ENCODE measurements at places on chromosomes 3 and 15.
A peak's percentile ranks its signal among the peaks of the same experiment; 100 is the strongest.

DNA sequence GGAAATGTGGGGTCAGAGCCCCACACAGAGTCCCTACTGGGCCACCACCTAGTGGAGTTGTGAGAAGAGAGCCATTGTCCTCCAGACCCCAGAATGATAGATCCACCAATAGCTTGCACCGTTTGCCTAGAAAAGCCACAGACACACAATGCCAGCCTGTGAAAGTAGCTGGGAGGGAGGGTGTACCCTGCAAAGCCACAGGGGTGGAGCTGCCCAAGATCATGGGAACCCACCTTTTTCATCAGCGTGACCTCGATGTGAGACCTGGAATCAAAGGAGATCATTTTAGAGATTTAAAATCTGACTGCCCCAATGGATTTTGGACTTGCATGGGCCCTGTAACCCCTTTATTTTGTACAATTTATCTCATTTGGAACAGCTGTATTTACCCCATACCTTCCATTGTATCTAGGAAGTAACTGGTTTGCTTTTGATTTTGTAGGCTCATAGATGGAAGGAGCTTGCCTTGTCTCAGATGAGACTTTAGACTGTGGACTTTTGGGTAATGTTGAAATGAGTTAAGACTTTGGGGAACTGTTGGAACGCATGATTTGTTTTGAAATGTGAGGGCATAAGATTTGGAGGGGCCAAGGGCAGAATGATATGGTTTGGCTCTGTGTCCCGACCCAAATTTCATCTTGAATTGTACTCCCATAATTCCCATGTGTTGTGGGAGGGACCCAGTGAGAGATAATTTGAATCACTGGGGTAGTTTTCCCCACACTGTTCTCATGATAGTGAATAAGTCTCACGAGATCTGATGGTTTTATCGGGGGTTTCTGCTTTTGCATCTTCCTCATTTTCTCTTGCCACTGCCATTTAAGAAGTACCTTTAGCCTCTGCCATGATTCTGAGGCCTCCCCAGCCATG, 49.0 kb downstream of the CD200 start:
- no peak for DNase-seq

DNA sequence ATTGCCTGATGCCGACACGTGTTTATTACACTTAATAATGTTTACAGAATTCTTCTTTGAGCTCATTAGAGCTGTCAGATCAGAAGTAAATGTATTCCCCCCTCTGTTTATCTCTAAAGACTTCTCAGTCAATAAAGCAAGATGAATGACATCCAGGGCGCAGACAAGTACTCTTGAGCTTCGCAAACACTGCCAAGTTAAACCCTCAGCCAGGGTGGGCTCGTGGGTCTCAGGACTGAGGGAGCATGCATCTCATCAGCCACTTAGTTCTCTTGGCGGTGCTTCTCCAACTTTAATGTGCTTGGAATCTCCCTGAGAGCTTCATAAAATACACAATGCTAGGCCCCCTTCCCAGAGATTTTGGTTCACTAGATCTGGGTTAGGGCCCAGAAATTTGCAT, 333.9 kb upstream of the THRB start:
- DNase-seq, result no peak

DNA sequence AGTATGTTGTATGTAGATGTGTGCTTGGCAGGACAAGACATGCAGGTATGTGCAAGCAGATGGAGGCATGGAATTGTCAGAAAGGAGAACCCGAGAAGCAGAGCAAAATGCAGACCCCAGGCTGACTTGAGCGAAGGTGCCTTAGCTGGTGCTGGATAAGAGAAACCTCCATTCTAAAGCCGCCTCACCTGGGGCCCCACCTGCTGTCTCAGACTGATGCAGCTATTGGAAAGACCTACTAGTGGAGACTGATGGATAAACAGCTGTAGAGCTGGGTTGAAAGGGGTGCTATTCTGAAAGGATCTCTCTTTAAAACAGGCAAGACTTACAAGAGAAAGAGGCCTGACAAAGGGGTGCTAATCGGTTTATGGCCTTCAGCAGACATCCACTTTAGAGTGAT, 86.2 kb downstream of the EPHB1 start:
- no peak for DNase-seq

DNA sequence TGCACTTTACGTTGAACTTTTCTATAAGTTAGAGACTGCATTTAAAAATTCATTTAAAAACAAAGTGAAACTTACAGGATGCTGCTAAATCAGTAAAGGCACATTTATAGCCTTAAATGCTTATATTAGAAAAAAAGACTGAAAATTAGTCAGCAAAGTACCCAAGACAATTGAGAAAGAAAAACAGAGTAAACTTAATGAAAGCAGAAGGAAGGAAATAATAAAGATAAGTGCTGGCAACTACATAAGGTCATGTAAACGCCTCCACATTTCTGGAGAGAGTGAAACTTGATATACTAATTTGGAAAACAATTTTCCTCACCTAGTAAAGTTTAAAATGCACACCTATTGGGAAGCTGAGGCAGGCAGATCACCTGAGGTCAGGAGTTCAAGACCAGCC, 58.2 kb upstream of the ACAN start:
- no peak for DNase-seq

- DNase-seq, result no peak
These were observed 150.2 kb downstream of the CHST2 start for GRCh38 chr3:143269741-143270140.

DNA sequence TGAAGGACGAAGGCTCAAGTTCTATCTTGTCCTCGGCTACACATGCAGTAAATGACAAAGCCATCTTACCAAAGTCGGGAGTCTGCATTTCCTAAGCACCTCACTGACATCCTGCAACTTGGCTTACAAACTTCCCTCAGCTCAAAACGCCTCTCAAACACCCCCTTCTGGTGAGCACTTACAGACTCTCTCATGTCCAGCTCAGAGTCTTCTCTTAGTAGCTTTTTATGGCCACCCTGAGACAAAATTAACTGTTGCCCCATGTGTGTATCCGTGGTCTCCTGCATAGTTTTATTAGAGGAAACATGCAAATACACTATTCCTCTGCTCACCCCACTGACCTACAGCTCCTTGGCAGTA, 819.7 kb downstream of the FHIT start:
- DNase-seq, result no peak

DNA sequence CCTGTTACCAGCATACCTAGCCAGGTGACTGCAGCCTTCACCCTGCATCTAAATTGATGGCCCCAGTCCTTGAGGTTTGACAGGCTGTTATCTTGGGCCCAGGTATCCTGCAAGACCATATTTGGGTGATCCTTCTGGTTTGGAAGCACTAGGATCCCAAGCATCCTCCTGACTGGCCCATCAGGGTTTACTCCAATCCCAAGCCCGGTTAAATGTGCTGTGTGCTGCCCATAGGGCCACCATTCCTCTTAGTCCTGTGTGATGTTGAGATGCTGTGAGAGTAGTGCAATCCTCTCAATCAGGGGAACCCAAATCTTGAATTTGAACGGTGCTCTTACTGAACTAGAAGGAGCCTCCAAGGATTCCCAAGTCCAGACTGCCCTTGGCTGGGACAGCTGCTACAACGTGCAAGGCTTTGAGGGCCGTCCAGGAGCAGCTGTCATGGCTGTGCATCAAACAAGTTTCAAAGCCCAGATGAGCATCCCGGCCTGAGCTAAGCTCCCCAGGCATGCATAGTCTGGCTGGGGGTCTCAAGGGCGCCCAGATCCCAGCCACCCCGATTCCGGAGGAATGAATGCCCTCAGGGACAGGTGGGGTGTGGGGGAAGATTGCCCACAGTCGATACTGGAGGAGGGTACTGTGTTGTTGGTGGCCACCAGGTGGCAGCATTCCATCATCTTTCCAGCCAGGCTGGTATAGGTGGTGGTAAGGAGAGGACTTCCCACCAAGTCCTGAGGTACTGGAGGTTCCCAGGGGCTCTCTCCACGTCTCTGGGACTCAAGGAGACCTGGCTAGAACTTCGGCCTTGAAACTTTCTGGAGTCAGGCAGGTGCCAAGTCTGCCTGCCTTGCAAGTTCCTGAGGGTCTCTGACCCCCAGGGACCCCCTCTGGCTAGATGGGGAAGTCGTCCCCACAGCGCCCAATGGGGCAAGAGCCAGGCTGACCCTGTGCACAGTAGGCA, 32.6 kb downstream of the RBM5 start:
- DNase-seq, result peak; percentile 76

GRCh38 chr3:105877336-105877910, 8.6 kb upstream of the CBLB start:
- DNase-seq, result no peak

DNA sequence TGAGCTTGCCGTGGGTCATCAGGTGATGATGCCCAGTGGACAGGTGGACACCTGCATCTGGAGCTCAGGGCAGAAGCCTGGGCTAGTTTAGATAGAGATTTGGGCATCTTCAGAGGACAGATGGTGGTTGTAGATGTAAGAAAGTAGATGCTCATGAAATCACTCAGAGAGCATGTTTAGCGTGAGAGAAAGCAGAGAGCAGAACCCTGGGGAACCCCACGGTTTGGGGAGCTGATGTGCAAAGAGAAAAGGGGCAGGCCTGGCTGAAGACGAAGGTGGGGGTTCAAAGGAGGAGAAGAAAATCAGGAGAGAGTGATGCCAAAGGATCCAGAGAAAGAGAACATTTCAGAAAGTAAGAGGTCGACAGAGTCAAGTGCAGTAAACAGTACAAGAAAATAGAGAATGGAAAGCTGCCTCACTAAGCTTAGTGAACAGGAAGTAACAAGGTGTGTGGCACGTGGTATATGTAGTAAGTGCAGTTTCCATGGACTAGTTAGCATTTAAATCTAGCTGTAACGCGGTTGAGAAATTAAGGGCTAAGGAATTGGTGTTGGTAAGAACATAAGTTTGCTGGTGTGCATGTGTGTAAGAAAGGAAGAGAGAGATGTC, 13.5 kb downstream of the TIGIT start:
- DNase-seq, result no peak

DNA sequence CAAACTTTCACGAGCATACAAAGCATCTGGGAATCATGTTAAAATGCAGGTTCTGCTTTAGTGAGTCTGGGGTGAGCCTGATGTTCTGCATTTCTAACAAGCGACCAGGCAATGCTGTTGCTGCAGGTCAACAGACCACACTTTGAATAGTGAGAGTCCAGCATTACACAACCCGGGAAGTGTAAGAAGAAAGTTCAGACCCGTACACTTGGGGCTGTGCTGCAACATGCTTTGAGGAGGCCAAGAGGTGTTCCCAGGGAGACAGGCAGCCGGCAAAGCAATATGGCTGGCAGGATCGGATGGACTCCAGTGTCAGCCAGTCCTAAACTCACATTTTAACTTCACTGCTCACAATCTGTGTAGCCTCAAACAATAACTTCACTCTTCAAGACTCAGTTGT, 134.2 kb downstream of the LIPC start:
- DNase-seq, result no peak

DNA sequence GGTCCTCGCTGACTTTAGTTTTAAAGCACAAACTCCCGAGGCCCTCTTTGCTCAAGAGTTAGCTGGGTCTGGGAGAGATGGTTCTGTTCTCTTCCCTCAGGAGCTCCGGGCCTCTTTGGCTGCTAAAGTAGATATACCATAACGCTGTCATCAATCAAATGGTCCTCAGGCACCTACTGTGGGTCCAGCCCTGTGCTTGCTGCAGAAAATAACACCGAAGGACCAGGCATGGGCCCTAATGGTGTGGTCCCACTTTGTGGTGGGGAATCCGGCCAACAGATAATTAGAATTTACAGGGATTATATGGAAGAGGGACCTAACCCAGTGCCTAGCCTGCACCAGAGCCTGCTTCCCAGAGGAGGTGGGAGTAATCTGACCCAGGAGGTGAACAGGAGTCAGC, 347.4 kb downstream of the LRTM1 start:
- no peak for DNase-seq

DNA sequence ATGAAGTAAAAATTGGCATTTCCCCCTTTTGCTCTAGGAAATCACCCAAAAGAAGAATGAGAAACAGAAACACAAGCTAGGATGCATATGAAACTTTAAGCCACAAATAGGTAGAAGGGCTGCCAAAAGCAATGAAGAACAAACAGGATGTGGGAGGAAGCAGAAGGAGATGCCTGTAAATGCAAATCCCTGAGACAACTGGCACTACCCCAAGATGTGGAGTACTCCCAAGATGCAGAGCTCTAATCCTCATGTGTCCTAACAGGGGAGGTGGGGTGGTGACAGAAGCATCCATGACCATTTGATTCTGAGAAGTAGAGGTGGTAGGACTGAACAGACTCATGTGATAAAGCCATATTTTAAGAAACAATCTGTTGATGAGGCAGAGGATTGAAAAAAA, 31.9 kb upstream of the ZNF280D start:
- peak; percentile 7 for DNase-seq

DNA sequence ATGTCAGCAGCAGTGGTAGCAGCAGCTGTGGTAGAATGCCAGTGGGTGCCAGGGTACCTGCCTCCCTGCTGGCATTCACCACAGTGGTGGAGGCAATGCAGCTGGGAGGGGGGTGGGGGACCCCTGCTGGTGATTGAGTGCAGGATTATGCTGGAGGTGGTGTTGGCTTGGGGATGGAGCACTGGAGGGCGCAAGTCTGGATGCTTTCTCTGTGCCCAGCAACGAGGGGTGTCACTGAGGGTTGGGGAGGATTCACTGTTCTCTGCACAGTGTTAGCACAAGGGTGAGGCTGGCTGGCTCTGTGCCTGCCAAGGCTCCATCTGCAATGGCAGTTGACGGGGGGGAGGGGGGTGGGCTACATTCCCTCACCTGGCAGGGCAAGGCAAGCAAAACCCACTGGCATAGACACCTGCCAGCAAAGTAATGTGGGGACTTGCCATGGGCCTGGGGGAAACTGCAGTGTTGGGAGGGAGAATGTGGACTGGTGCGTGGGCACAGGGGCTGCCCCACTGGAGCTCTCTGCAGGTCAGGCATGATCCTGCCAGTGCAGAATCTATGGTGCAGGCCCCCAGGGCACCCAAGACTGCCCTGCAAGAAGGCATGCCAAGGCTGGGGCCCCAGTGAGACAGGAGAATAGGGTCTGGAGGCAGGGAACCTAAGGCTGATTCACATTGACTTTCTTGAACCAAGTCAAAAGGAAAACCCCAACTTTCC, 64.3 kb downstream of the MINDY4B start:
- no peak for DNase-seq

DNA sequence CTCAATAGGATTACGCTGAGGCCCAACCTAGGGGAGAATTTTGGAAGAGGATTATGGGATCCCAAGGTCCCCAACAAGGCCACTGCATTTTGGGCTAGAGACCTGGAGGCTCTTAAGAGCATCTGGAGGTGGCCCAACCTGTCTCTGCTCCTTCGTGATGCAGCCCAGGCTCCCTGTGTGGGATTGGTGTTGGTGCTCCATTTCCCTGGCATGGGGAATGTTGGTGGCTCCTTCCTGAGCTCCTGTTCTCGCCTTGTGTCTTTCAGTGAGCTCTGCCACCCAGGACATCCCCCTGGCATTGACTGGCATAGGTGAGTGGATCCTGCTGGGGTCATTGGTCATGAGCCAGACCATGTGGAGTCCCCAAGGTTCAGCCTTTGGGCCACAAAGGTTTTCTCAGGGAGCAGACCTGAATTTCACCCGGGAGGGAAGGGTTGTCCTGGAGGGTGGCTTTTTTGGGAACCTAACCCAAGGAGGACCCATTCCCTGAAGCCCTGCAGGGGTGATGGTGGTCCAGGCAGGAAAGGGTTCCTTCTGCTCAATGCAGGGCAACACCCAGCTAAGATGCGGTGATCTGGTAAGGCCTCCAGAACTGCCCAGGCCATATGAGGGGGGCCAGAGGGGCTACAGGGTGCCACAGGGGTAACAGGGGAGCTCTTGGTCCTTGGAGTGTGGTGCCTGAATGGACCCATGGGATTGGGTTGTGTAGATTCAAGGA, 202.5 kb downstream of the UBE3A start:
- DNase-seq, result no peak

GRCh38 chr15:92800013-92800412, 100.1 kb upstream of the CHD2 start:
- DNase-seq, result no peak

Data from activated CD4-positive, alpha-beta T cell treated with anti-CD3 and anti-CD28 coated beads, Interleukin-2, Interleukin-6, amounts not matched to agents 100 ng/mL and 50 ng/mL, durations not matched to agents 16 hours and 8 hours (primary cell).